ENCODE measurements at places on chromosomes 2 and 18. TPM values are rescaled to one million over a fixed set of nuclear protein-coding genes. Genes with fewer than 3 reads are reported as not detected.

GRCh38 chr2:15281681-15282080 lies 279.5 kb downstream of the NBAS start:
- H3K4me1 ChIP-seq, result no peaks in the 10 kb centered on the region
- no peak for DNase-seq
- H3K27me3 ChIP-seq, result no peaks in the 10 kb centered on the region
- H3K4me3 ChIP-seq, result no peak overlapping the region
- no peak overlapping the region for H3K27ac ChIP-seq

DES gene
- 0.86 TPM for total RNA-seq

DNA sequence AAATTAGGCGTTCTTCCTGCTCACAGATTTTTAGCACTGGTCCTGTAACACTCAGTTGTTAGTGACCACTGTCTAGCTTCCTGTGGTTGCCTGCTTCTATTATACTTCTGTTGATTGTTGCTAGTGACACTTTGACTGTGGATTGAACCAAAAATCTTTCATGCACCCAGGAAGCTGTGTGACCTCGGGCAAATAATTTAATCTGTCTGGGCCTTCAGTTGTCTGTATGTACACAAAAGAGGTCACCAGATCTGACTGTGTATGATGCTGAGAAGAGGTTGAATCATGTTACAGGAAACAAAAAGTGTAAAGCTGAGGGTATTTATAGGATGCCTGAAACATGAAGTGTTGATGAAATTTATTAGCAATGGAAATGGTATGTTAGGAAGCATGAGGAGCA lies 12.7 kb downstream of the ICOS start:
- no peak for DNase-seq
- H3K36me3 ChIP-seq, result no peaks in the 10 kb centered on the region
- no peak overlapping the region for H3K27ac ChIP-seq
- H3K27me3 ChIP-seq, result no peaks in the 10 kb centered on the region

GRCh38 chr2:205323929-205324328 lies 358.4 kb upstream of the NRP2 start:
- no peaks in the 10 kb centered on the region for H3K27me3 ChIP-seq
- no peaks in the 10 kb centered on the region for H3K36me3 ChIP-seq
- no peak overlapping the region for H3K27ac ChIP-seq
- no peak for DNase-seq
- no peak overlapping the region for H3K4me3 ChIP-seq

Data from Caco-2 (cell line).